ENCODE measurements at places on chromosomes 7 and 10. TPM values are rescaled to one million over a fixed set of nuclear protein-coding genes. Genes with fewer than 3 reads are reported as not detected.

GRCh38 chr7:141208539-141208938 is 134.7 kb downstream of the TMEM178B start:
- no peak for DNase-seq

Gene TUBAL3
- 1.3 TPM for total RNA-seq

DNA sequence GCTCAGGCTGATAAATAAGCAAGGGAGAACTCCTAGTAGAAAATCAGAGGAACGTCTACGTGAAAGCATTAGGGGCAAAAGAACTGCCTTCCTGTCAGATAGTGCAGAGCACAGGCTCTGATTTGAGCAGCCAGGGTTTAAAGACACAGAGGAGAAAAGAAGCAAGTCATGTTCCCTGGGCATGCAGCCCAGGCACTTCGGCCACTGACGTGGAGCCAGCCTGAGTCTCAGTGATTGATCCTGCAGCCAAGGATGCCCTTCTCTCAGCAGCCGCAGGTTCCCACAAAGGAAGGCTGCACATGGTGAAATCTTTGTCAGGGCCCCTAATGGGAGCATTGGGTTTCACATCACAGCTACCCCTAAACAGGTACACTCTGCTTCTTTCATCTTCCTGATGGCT is 161.7 kb upstream of the HPS1 start:
- no peak for DNase-seq

DNA sequence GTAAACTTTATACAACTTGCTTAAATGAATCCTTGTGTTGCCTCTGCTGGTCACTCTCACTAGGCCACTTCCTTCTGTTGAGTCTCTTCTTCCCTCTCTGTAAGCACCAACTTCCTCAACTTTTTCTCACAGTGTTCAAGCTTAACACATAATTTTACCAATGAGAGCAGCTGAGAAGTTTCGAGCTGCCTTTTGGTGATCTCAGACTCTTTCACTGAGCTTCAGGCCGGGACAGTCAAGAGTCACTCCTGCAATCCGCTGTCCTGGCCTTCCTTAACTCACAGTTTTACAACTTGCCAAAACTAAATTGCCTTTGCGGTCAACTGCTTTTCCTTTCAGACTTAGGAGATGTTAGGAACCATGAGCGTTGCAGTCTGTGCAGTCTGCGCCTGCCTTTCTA is 47.4 kb downstream of the PRPF18 start:
- DNase-seq: no peak

- no peak for DNase-seq
Observed at GRCh38 chr7:19851504-19851903, 78.1 kb upstream of the TMEM196 start.

GRCh38 chr7:101066141-101066832 is 19.0 kb upstream of the TRIM56 start:
- no peak for DNase-seq

- no peak for DNase-seq
Observed at GRCh38 chr10:86753638-86754434, 2.6 kb upstream of the BMPR1A start.

DNA sequence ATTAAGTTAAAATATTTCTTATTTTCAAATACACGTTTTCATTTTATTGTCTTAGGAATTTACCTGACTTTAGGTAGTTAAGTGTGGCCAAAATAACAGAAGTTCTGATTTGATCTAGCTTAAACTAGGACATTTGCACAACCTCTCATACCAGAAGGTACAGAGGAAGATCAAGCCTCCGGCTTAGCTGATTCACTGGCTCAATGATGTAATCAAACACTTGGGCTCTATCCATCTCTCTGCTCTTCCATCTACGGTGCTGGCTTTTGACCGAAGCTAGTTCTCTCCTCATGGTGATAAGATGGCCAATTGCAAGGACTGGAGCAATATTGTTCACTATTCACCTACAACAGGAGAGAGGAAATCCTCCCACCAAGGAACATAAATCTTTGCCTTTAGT is 12.2 kb upstream of the HYCC1 start:
- no peak for DNase-seq

DNA sequence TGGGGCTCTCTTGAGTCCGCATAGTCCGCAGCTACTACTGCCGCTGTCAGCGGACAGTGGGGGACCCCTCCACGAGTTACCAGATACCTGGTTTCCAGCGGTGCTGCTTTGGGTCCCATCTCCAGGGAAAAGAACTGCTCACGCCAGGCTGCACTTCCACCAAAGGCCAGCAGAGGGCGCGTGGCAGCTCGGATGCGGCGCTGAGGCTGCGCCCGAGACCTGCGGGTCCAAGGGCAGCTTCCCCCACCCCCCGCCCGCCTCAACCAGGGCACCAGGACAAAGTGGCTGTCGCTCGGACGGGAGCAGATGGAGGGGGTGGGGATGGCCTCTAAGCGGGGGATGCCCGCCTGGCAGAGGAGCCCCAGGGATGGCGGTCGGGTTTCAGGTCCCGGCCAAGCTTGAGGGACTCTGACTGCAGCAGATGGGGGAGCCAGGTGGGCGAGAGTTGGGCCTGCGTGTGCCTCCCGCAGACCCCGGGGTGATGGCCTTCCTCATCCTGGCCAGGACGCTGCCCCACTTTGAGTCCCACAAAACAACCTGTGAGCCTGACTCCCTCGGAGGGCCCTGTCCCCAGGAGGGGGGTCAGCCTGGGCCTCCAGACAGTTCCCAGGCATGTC is 23.8 kb upstream of the ZNF735 start:
- peak; percentile 9 for DNase-seq

DNA sequence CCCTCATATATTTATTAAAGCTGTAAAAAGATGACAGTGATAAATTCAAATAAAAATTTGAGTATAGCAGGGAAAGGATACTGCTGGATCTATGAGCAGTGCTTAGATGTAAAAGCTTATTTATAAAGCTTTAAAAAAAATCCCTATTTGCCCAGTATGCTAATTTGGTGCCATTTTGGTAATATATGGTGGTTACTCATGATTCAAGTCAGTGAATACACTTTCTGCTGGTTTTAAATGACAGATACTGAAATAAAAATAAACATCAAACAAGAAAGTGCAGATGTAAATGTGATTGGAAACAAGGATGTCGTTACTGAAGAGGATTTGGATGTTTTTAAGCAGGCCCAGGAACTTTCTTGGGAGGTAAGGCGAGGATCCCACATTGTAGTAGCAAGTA is 134.4 kb upstream of the SAMD8 start:
- no peak for DNase-seq

Gene CCL24
- not detected for total RNA-seq

Gene DRGX
- not detected for total RNA-seq

DNA sequence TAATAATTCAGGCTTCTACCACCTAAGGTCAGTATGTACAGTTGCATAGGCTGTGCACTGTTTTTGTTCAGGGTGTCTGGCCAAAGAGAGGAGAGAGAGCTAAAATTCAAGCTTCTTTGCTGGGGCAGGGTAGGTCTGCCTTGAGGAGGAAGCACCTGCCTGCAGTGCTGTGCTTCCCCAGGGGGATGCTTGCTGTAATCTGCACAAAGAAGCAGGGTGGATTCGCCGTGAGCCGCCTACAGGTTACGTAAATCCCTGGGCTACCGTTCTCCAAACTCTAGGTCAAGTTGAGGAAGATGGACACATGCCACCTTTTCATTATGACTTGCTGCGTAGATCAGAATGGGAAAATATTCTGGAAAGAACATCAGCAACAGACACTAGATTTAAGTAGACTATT is 543.3 kb downstream of the TNS3 start:
- no peak for DNase-seq

DNA sequence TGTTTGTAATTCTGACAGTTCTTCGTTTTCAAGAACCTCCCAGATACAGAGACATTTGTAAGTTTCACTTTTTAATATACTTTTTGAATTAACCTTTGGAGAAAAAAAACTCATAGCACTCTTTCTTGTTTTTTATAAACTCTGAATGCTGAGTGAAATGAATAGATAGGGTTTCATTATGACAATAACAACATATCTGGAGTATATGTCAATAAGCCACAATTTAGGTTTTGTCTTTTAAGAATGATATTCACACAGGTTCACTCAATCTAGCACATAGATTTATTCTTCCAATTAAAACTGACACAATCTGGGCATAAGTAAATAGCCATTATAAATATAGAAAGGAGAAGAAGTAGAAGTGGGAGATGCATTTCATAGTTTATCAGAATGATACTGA is 21.7 kb downstream of the ABCA13 start:
- no peak for DNase-seq

DNA sequence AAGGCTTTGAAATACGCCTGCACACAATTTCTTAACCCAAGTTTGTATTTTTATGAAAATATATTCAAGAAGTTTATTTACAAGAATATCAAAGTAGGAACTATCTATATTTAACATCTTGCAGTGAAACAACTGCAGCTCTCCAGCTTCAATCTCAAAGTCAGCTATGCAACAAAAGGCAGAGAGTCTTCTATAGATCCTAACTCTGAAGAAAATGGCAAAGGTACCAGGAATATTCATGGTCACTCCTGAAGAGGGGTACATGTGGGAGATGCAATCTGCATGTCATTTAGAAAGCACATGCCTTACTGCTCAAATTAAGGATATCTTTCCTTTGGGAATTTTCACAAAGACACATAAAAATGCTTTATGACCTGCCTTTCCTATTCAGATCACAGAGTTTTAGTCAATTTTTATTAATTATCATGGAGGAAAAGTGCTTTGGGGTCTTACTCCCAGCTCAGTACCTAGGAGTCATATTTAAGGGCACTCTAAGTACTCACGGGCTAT is 1.5 kb downstream of the ANK3 start:
- no peak for DNase-seq

Gene UPK3B
- total RNA-seq: 1.1 TPM

Gene FOXP2
- under 0.01 TPM for total RNA-seq

Gene STAG3
- total RNA-seq: 0.81 TPM

GRCh38 chr10:129511086-129511485 is 44.0 kb downstream of the MGMT start:
- DNase-seq: no peak

GRCh38 chr7:34087892-34088891 is 182.9 kb downstream of the BMPER start:
- DNase-seq: no peak

DNA sequence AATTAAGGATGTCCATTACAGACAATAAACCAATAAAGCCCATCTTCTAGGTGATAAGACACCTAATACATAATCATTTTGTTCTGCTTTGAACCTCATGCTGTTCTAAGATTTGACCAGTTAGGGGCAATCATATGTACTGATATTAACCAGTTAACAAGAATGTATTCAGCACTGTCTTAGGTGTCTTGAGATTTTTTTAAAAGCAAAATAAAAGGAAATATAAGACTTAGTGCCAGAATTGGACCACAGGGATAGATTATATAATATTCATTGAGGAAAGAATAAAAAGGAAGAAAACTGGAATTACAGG is 32.0 kb downstream of the IMMP2L start:
- DNase-seq: no peak

GRCh38 chr10:130138479-130138866 is 2.3 kb downstream of the GLRX3 start:
- no peak for DNase-seq

GRCh38 chr10:89302625-89303024 is 779 bp downstream of the IFIT2 start:
- DNase-seq: no peak

DNA sequence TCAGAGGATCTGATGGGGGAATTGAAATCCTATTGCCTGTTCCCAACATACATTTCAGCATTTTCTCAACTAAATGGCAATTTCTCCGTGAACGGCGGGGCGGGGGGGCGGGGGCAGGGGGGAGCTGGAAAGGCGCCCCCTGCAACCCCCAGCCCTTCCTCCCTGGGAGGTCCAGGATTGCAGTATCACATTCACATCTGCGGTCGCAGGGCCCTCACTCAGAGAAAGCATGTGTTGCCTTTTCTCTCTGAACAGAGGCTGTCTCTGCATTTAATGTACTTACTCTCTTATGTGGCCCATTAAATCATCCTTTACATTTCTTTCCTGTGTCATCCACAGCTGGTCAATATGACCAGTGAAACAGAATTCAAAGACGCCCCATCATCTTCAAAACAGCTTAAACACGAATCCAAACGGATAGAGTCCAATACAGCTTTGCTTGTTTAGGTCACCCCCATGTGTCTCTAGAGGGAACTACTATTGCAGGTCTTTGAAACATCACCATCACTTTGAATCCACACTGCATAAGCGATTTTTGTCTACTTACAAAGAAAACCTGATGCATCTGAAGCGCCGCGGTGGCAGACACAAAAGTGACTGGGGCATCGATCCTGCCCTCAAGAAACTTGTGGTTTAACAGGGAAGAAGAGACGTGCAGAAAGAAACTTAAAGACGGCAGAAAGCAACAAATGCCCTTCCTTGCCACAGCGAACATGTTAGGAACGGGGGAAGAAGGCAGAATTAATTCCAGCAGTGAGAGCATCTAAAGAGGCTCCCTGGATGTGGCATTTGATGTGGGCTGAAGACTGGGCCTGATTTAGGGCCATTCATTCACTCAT is 17.0 kb upstream of the ECHDC3 start:
- peak; percentile 79 for DNase-seq

DNA sequence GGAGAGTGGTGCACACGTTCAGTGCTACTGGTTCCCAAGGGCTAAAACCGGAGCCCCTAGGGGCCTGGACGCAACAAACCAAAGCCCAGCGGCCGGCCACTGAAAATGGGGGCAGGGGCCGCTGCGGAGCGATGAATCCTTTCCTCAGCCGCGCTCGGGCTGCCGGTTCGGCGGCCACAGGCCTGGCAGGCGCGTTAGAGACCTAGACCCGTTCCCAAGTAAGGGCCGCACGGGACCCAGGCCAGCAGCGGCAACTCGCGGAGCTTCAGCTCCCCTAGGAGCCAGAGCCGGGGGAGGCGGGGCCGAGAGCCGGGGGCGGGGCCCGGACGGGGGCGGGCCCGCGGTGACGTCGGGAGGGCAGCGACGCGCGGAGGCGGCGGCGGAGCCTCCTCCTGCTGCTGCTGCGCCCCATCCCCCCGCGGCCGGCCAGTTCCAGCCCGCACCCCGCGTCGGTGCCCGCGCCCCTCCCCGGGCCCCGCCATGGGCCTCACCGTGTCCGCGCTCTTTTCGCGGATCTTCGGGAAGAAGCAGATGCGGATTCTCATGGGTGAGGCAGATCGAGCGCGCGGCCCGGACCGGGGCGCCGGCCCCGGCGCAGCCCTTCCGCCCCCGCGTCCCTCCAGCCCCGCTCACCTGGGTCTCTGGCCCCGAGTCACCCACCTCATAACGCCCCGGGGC is at the start of gene ARF5:
Gene ARF5, plus strand, starts transcription at position 393 of the 678 bp plus-strand sequence. Its CDS starts 88 bp downstream, at position 481.
- peak; percentile 84 for DNase-seq

DNA sequence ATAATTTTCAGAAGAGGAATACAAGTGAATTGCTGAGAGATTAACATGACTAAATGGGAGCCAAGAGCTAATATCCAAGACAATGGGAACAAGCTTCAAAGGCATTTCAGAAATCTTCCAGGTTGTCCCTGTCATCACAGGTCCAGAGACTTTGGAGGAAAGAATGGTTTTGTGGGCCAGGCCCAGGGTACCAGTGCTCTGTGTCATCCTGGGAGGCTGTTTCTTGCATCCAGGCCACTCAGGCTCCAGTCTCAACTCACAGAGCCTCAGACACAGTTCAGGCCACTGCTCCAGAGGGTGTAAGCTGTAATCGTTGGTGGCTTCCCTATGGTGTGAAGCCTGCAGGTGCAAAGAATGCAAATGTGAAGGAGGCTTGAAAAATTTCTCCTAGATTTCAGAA is 170.4 kb upstream of the NRG3 start:
- no peak for DNase-seq

- no peak for DNase-seq
Observed at GRCh38 chr7:68420342-68421192, 1177.7 kb upstream of the AUTS2 start.
